T-helper 1 cell treated with Interleukin-12 subunit alpha and Interleukin-12 subunit beta and Interleukin-4 antibody, amounts not matched to agents 30 ng/mL and 1 ng/mL, for 36 hours (primary cell): ENCODE measurements at places on chromosomes 6 and 20. TPM values are rescaled to one million over a fixed set of nuclear protein-coding genes. Genes with fewer than 3 reads are reported as not detected.

OTOR gene
- total RNA-seq = not detected in 2 replicates

KCNS1 gene
- 0.12 and 0.32 TPM in 2 replicates for total RNA-seq

C20orf204 gene
- 14.7 and 15.5 TPM in 2 replicates for total RNA-seq

DSP gene
- total RNA-seq = 0.10 TPM in 1 of 2 replicates, not detected in the other

SLC25A27 gene
- not detected in 2 replicates for total RNA-seq

SRMS gene
- total RNA-seq = not detected in 2 replicates

LRP11 gene
- total RNA-seq = 2.8 and 2.9 TPM in 2 replicates

PNPLA1 gene
- not detected in 2 replicates for total RNA-seq

BPI gene
- not detected in 2 replicates for total RNA-seq

PSMB9 gene
- total RNA-seq = 423 and 424 TPM in 2 replicates

RFX6 gene
- not detected in 2 replicates for total RNA-seq

PRL gene
- not detected in 2 replicates for total RNA-seq

NCOA3 gene
- 146 and 151 TPM in 2 replicates for total RNA-seq

GHRH gene
- total RNA-seq = not detected in 2 replicates
